ENCODE measurements at places on chromosomes 2 and 18.

- DNase-seq = no peak
Measured at GRCh38 chr2:154978710-154979109, 280.2 kb downstream of the KCNJ3 start.

- DNase-seq = no peak
Measured at GRCh38 chr2:228268756-228269155, 87.3 kb upstream of the SPHKAP start.

- no peak for DNase-seq
Measured at GRCh38 chr18:45066210-45066609, 385.5 kb downstream of the SETBP1 start.

GRCh38 chr2:105519516-105519915 is 120.7 kb upstream of the FHL2 start:
- DNase-seq = no peak

GRCh38 chr2:41724465-41724864 is 323.4 kb upstream of the PKDCC start:
- no peak for DNase-seq

DNA sequence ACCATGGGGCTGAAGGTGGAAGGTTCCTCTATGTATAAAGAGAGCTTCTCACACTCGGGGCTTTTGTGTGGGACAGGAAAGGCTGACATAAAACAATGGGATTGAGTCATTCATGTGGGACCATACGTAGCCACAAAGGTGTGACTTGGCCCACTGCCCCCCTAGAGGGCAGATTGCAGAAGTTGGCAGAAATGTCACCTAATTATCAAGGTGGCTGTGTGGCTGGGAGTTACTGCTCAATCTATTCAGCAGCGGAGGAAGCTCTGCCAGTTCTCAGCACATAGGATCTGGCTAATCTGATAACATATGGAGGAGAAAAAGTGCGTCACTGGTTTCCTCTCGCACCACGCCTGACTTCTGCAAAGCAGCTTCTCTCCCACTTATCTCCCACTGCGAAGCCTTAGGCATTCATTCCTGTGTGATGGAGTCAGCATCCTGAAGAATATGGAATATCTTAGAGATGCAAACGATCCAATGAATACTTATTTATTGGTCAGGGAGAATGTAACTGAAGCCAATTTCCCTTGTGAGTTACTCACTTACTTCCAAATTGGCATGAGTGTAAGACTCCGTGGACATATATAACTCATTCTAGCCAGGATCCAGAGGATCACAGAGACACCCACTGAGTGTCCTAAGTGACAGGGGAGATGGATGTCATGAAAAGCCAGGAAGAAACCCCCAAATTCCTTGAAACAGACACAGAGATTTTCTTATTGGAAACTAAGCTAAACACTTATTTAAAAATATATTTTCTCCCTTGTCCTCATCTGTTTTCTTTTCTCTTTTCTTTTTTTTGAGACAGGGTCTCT is 344.8 kb downstream of the TGIF1 start:
- DNase-seq = peak; percentile 81

DNA sequence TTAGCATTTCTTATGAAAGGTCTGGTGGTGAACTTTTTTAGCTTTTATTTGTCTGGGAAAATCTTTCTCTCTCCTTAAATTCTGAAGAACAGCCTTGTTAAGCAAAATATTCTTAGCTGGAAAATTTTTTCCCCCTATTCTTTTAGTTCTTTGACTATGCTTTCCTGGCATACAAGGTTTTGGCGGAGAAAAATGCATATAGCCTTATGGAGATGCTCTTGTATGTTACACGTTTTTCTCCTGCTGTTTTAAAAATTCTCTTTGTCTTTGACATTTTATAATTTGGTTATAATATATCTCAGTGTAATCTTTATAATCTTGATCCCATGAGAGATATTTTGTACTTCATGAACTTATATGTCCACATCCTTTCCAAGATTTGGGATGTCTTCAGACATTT is 1190.4 kb upstream of the ZEB2 start:
- no peak for DNase-seq

- no peak for DNase-seq
Measured at GRCh38 chr2:23042216-23042906, 342.6 kb upstream of the KLHL29 start.

GRCh38 chr2:191053256-191053655 is 39.3 kb upstream of the STAT1 start:
- DNase-seq = no peak

- no peak for DNase-seq
Measured at GRCh38 chr18:2939317-2939716, 73.6 kb downstream of the LPIN2 start.

- DNase-seq = no peak
Measured at GRCh38 chr2:215870986-215871385, 142.4 kb downstream of the MREG start.

DNA sequence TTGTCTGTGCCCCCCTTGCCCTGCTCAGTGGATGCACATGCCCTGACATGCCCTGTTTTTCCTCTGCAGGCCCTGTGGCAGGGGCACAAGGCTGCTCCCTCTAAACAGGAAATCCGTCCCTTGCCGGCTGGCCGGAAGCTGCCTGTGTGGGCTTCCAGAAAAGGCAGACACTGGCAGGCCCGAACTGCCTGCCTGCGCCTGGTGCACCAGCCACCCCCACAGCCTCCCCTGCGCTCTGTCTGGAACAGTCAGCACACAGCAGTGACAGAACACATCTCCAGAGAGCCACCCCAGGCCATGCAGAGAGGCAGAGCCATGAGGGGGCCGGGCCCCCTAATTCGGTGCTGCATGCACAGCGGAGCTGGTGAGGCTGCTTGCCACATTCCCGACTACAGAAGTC is 33.5 kb downstream of the LOXHD1 start:
- DNase-seq = no peak

DNA sequence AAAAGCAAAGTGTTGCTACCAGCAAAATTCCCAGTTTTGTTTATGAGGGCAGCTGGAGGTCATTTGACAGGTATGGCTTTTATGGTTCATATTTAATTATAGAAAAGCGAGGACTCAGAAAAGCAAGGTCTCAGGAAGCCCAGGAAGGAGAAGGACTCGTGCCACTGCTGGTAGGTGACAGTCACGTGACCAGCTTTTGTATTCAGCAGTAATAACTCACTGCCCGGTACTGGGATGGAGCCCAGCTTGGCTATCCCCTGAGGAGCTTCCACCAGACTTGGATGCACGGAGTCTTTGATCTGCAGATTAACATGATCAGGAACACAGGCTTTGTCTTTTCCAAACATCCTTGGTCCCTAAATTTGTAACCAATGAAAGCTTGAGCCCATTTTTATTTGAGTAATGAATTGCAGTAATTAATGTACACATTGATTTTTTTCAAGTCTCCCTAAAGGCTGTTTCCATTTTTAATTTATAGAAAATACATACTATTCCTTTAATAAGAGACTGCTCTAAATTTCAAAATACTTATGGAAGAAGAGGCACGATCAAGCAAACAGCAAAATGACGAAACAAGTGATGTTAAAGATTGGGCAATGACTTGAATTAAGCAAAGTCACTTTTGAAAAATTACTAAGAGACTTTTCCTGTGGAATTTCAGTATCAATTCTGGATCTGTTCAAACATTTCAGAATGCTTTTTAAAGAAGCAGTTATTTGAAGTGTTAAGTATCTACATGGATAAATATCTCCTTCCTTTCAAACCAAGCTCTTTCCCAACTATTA is 251.7 kb upstream of the HNRNPA3 start:
- DNase-seq = no peak

GRCh38 chr2:186690786-186691185 is 3.1 kb upstream of the FAM171B start:
- DNase-seq = no peak

GRCh38 chr2:237818066-237818473 is 19.5 kb downstream of the RBM44 start:
- peak; percentile 75 for DNase-seq

- no peak for DNase-seq
Measured at GRCh38 chr2:9392898-9393765, 30.2 kb downstream of the ITGB1BP1 start.

GRCh38 chr2:33395655-33396249 is 80.7 kb upstream of the RASGRP3 start:
- DNase-seq = no peak

- DNase-seq = no peak
Measured at GRCh38 chr2:158963071-158963470, 5.4 kb upstream of the TANC1 start.

GRCh38 chr2:239264492-239264837 is 136.4 kb downstream of the HDAC4 start:
- DNase-seq = no peak

GRCh38 chr18:42559069-42559690 is 556.3 kb downstream of the RIT2 start:
- no peak for DNase-seq

Data from AG09309 (cell line).